ENCODE measurements at places on chromosomes 3 and 15. TPM values are rescaled to one million over a fixed set of nuclear protein-coding genes. Genes with fewer than 3 reads are reported as not detected.

- no peak for DNase-seq
Observed at GRCh38 chr3:31448035-31448881, 84.5 kb upstream of the STT3B start.

DNA sequence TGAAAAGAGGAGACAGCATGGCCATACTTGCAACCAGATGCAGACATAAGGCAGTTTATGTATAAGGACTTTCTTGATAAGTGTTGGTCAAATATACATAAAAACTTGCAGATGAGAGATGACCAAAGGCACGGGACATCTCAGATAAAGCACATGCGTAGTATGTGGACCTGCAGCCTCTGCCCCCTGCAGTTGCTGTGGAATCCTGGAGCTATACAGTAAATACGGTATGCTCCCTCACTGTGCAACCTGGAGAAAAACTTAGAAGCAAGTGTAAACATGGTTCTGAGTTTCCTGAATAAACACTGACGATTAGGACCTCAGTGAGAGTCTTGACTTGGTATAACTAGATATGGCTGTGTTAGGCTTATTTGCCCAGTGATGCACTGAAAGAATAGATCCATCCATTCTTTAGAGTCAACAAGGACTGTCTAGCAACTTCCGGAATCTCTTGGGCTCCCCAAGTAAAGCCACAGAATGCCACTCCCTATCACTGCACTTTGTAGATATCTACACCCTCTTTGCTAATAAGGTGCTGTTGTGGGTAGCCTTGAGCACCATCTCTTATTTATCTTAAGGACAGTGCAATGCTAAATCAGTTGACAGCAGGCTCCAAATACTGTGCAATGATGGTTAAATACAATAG lies 40.2 kb downstream of the GJD2 start:
- DNase-seq, result no peak

- DNase-seq, result no peak
Observed at GRCh38 chr3:69740103-69741021, 1.1 kb downstream of the MITF start.

DNA sequence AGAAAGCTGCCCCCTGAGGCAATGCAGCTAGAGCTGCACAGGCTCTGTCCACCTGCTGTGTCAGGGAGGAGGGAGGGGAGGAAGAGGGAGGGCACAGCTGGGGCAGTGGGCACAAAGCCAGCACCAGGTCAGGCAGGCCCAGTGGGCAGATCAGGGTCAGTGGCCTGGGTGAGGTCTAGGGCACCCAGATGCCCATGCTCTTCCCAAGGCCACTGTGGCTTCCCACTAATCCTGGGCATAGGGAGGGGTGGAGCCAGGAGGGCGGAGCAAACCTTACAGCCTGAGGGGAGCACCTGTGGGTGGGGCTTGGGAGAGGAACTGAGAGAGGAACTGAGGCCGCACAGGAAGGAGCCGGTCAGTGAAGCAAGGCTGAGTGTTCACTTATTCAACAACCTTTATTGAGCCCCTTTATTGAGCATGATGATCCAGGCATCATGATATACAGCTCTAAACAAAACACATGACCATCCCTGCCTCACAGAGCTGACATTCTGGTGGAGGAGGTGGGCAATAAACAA lies 55.0 kb downstream of the RHCG start:
- peak; percentile 58 for DNase-seq

GRCh38 chr15:38514601-38515000 lies 50.0 kb downstream of the RASGRP1 start:
- DNase-seq, result no peak

DNA sequence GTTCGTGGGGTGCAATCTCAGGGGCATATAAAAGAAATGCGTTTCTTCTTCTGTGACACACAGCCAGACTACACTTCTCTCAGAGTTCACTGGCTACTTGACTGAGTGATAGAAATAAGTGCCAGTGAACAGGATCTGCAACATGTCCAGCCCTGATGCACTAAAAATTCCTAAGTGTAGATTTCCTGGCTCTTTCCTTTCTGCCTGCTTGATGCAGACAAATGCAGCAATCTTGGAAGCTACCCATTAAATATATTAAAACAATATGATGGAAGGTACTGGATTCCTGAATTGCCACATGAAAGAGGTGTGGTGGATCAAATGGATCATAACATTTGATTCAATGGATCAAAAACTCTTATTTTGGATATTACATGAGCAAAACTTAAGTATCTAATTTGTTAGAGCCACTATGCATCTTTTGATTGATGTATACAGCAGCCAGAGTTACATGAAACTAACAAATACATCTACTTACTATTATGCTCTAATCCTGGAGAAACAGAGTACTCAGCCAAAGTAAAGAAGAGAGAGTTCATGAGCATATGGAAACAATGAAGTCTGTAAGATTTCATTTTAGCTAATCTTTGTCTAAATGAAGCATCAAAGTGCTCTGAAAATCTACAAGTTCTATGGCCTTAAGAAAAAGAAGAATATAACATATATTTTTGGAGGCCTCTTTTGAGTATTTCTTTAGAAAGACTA lies 222.6 kb downstream of the ZNF385D start:
- no peak for DNase-seq

- no peak for DNase-seq
Observed at GRCh38 chr3:13142552-13143380, 69.5 kb upstream of the IQSEC1 start.

- no peak for DNase-seq
Observed at GRCh38 chr3:32359766-32360492, 31.7 kb upstream of the CMTM7 start.

GRCh38 chr3:157290766-157291165 lies 130.8 kb upstream of the CCNL1 start:
- DNase-seq, result no peak

- no peak for DNase-seq
Observed at GRCh38 chr15:89828281-89829145, 13.9 kb upstream of the ANPEP start.

GRCh38 chr15:93467337-93467736 lies 378.3 kb upstream of the RGMA start:
- DNase-seq, result no peak

- no peak for DNase-seq
Observed at GRCh38 chr3:179842061-179842460, 189.2 kb downstream of the USP13 start.

DNA sequence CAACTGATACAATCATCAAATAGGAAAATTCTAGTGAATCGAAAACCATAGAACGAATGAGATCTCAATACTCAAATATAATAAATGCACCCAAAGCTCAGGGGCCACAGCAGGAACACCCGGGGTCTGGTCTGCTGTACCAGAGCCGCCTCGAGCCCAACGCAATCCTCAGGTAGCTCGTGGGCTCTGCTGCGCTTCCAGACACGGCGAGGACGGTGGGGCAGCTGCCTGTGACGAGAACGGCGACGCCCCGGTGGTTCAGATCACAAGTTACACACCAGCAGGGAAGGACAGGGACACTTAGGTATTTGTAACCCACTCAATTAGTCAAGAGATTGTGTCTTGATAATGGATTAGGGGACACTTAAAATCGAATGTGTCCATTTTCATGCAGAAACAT lies 54.6 kb downstream of the NIPA2 start:
- no peak for DNase-seq

DNA sequence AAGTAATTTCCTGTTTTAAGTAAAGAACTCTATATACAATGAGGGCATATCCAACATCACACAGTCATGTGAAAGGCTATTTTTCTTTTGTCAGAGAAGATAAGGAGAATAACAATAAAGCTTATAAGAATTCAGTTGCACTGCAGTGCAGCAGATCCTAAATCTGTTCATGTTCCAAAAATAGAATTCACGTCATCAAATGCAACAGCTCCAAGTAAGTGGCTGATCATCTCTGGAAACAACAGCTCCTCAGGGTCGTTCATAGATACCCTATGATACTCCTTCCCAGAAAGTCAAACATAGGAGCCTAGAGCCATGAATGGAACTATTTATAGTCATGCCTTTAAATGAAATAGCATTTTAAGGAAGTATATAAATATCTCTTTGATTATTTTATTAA lies 100.2 kb downstream of the FMN1 start:
- DNase-seq, result no peak

- DNase-seq, result no peak
Observed at GRCh38 chr3:40456279-40456939, 730 bp upstream of the RPL14 start.

The COL6A5 gene
- polyA plus RNA-seq, result 2.4 TPM

The RETNLB gene
- not detected for polyA plus RNA-seq

The C2CD4A gene
- not detected for polyA plus RNA-seq

The TMOD3 gene
- 69.2 TPM for polyA plus RNA-seq

The FBXL2 gene
- polyA plus RNA-seq, result 27.7 TPM

The KNG1 gene
- polyA plus RNA-seq, result 0.47 TPM

The NPAP1 gene
- polyA plus RNA-seq, result 0.98 TPM

The SEMA3B gene
- polyA plus RNA-seq, result 23.3 TPM

The SH2D7 gene
- 0.53 TPM for polyA plus RNA-seq

The ACTC1 gene
- 1.7 TPM for polyA plus RNA-seq

The GATM gene
- 26.3 TPM for polyA plus RNA-seq

Data from left lung (tissue), 14 donors.